ENCODE measurements at places on chromosomes 13 and 19. TPM values are rescaled to one million over a fixed set of nuclear protein-coding genes. Genes with fewer than 3 reads are reported as not detected.

TMPRSS9 gene
- not detected for total RNA-seq

RNF17 gene
- not detected for total RNA-seq

SPTBN4 gene
- 4.8 TPM for total RNA-seq

TPTE2 gene
- not detected for total RNA-seq

ZNF221 gene
- total RNA-seq, result 3.7 TPM

SOX21 gene
- total RNA-seq, result not detected

IRGC gene
- not detected for total RNA-seq

PLIN5 gene
- total RNA-seq, result 32.7 TPM

MAST3 gene
- 7.9 TPM for total RNA-seq

LYPD5 gene
- total RNA-seq, result 2.1 TPM

NKPD1 gene
- total RNA-seq, result 0.05 TPM

KIRREL2 gene
- 0.06 TPM for total RNA-seq

LILRA5 gene
- total RNA-seq, result 3.7 TPM

ZNF112 gene
- 4.5 TPM for total RNA-seq

C5AR1 gene
- total RNA-seq, result 15.6 TPM

ZNRF4 gene
- not detected for total RNA-seq

MAB21L1 gene
- total RNA-seq, result 0.29 TPM

POU4F1 gene
- total RNA-seq, result not detected

ZNF534 gene
- total RNA-seq, result 0.31 TPM

FBN3 gene
- not detected for total RNA-seq

TEX29 gene
- total RNA-seq, result 0.41 TPM

ZNF490 gene
- total RNA-seq, result 4.4 TPM

FOXA3 gene
- total RNA-seq, result not detected

ABHD8 gene
- 11.6 TPM for total RNA-seq

- no peak for DNase-seq
These were observed 583 bp downstream of the FGF14 start for GRCh38 chr13:102401265-102401664.

- no peak for DNase-seq
These were observed 186.2 kb upstream of the GPR12 start for GRCh38 chr13:26946684-26947343.

- no peak for DNase-seq
These were observed 351.1 kb downstream of the MTUS2 start for GRCh38 chr13:29171244-29171643.

DNA sequence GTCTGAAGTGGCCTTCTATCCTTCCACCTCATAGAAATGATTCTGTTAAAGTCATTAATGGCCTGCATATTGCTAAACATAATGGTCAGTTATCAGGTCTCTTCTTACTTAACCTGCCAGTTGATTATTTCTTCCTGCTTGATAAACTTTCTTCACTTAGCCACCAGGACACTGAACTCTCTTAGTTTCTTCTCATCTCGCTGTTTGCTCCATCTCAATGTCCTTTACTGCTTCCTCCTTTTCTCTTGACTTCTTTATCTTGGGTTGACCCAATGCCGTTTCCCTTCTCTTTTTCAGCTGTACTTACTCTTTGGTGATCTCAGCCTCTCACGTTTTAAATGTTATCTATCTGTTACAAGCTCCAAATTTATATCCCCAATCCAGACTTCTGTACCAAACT, 17.1 kb upstream of the CLC start:
- DNase-seq, result no peak

DNA sequence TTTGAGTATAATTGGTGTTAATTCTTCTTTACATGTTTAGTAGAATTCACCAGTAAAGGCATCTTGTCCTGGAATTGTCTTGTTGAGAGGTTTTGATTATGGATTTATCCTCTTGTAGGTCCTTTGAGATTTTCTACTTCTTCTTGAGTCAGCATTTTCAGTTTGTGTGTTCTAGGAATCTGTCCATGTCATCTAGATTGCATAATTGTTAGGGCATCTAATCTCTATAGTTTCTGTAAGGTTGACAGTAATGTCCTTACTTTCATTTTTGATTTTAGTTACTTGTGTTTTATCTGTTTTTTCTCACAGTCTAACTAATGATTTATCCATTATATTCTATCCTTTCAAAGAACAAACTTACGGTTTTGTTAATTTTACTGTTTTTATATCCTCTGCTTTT, 492.0 kb downstream of the FGF9 start:
- DNase-seq, result no peak

DNA sequence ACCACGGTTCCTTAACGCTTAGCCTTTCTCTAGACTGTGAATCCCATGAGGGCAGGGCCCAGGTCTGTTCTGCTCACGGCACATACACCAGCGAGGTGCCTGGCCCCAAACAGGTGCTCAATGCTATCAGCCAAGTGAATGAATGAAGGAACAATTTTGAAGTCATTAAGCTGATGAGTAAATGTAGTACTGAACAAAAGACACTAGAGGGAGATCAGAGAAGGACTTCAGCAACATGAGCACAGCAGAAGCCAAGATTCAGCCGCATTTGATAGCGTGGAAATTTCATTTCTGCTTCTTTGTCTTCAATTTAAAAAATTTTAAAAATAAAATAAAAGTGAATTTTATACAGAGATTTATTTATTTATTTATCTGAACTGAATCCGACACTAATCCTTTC, 20.1 kb upstream of the MYO16 start:
- DNase-seq, result no peak

- DNase-seq, result no peak
These were observed 71.1 kb upstream of the RGCC start for GRCh38 chr13:41386211-41386610.

- DNase-seq, result no peak
These were observed 1.3 kb downstream of the CLDN10 start for GRCh38 chr13:95553581-95554385.

DNA sequence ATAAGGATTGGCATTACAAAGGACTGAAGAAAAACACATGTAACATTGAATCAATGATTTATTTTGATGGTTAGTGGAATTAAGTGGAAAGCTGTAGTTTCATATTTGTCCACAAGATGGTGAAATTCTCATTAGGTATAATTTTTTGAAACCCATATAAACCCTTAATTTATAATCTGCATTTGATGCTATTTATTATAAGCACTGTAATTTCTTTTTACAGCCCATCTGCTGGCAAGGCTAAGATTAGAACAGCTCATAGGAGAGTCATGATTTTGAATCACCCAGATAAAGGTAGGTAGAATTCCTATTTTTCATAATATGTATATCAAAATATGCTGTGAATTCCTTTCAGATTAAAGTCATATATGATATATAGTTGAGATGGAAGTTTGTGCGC, 62.2 kb downstream of the DNAJC15 start:
- DNase-seq, result no peak

DNA sequence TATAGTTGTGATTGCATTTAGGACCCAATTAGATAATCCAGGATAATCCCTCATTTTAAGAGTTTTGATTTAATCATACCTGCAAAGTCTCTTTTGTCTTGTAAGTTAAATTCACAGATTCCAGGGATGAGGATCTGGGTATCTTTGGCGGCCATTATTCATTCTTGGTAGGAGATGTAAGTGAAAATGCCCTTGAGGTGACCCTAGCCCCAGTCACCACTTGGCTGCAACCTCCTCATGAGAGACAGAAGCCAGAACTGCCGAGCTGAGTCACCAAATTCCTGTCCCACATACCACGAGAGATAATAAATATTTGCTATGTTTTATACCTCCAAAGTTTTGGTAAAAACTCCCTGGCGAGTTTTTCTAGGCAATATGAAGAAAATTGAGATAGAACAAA, 389.4 kb downstream of the RFC3 start:
- no peak for DNase-seq

GRCh38 chr19:56946159-56946558, 105.6 kb upstream of the PEG3 start:
- DNase-seq, result no peak

DNA sequence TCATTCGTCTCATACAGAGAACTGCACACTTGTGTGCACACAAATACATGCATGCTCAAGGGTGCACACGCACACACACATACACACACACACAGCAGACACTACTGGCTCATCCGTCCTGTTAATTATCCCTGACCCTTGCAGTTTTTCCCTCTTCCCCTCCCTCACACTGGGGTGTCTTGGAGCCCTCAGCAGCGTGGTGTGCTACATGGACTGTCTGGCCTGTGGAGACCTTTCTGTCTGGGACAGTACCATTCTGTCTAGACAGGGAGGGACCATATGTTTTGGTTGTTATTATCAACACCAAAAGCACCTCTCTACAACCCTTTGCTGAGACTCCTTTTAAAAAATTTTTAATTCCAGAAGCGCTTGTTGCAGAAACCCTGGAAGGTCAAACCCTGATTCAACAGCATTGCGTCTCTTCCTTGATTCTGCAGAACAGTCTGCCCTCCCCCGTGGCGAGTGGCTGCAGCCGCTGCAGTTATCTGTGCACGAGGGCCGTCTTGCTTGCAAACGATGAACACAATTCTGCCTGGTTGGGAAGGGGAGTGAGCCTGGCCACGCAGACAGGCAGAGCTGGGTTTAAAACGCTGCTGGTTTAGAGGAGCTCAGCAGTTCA, 374.0 kb downstream of the IRS2 start:
- peak; percentile 49 for DNase-seq

GRCh38 chr19:34232566-34233481, 21.5 kb upstream of the GARRE1 start:
- DNase-seq, result peak; percentile 68

- peak; percentile 52 for DNase-seq
These were observed 29.7 kb downstream of the GPX4 start for GRCh38 chr19:1133471-1133929.

DNA sequence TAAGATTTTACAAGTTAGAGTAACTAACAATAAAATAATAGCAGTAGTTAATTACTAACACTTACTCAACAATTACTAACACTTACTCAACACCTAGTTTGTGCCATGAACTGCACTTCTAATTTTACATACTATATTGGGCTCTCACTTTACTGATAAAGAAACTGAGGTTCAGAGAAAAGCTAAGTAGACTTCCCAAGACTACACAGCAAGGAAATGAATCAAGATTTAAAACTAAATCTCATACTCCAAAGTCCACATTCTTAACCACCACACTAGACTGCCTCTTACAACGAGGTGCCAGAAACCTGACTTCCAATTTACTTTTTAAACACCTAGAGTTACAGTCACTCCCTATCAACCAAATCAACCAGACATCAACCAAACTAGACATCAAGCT, 25.1 kb downstream of the RBM26 start:
- DNase-seq, result no peak

GRCh38 chr13:75904012-75904411, 267.9 kb downstream of the LMO7 start:
- DNase-seq, result no peak

DNA sequence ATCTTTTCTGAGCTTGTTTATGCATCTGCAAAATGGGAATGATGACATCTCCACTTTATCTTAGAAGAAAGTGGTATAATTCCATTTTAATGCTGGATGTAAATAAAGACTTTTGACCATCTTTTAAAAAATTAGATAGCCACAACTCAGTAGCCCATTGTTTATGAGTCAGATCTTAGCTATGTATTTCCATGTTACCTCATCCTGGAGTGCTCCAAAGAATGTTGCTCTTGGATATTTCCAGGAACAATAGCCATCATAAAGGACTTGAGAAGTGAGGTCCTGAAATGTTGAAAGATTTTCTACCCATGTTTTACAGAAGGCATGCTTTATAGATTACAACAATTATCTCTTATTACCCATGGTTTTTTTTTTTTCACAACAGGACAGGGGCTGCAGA, 229.3 kb upstream of the EDNRB start:
- no peak for DNase-seq

- DNase-seq, result peak; percentile 47
These were observed 33.0 kb downstream of the KCTD4 start for GRCh38 chr13:45167611-45168554.

DNA sequence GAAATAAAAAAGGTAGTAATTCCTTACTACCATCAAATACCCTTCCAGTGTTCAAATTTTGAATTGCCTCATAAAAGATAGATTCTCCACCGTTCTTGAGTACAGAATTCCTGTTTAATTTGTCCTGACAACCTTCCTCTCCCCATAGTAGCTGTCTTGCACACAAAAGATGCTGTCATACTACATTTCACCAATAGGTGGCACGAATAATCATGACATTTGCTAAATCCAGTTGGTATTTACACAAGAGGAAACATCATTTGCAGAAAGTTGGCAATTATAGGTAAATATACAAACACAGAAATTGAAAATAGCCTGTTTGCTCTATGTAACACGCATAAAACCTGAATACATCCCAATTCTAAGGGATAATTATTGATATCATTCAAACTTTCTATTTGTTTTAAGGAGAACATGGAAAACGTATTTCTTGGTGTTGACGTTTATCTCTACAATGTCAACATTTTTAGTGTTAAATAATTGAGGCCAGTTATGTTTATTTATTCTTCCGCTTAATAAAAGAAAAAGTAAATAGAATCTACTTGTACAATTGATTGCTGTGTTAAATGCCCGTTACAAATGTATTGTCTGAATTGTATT, 58.3 kb upstream of the CLDN10 start:
- DNase-seq, result no peak

DNA sequence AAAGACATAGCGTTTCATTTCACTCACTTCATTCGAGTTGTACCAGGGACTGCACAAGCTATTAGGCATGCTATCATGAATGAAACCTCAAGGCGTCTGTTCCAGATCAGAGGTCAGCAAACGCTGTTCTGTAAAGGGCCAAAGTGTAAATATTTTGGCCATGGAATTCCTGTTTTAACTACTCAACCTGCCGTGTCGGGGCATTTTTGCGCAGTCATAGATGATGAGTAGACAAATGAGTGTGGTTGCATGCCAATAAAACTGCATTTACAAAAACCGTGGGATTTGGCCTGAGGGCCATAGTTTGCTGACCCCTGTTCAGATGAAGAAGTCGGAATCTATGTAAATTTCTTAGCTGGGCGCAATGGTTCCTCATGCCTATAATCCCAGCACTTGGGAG, 6.5 kb downstream of the INSR start:
- no peak for DNase-seq

GRCh38 chr19:1774989-1775772, 21.9 kb downstream of the ONECUT3 start:
- no peak for DNase-seq

GRCh38 chr13:98342953-98343352, 165.9 kb upstream of the RNF113B start:
- no peak for DNase-seq

DNA sequence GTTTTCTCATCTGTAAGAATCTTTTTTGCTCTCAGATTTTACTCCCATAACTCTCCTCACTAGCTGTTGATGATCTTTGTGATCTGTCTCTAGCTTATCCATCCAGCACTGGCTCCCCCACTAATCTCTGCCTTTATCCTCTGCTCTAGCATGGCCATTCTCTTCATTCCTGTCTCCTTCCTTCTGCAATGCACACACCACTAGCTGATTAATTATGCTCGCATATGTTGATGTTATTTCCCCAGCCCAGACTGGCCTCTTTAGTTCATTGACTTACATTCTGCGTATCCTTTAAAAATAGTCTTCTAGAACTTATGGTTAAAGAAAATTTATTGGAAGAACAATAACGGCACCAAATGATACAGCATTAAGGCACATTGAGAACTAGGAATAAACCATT, 52.5 kb downstream of the DGKH start:
- no peak for DNase-seq

DNA sequence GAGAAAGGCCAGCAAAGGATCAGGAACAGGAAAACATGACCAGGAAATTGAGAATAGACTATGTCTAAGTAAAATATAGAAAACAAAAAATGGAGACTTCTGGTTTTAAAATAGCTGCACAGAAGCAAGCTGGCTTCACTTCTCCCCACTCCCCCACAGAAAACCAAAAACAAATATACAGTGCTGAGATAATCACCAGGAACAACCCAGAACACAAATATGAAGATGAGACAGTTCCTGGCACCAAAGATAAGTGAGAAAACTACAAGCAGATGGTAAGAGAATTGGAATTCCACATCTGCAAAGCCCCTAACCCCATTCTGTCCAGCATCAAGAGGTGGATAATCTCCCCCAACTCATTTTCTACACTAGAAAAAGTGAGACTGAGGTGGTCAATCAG, 397.7 kb downstream of the SUCLA2 start:
- no peak for DNase-seq

Measured in left cardiac atrium (tissue), 4 donors.